ENCODE measurements at places on chromosomes 1 and 21. TPM values are rescaled to one million over a fixed set of nuclear protein-coding genes. Genes with fewer than 3 reads are reported as not detected.

- DNase-seq: no peak
- H3K27me3 ChIP-seq: peaks cover 52% of the 10 kb centered on the region
- H3K4me1 ChIP-seq: no peaks in the 10 kb centered on the region
- no peak overlapping the region for H3K4me3 ChIP-seq
- H3K36me3 ChIP-seq: no peaks in the 10 kb centered on the region
Measured at GRCh38 chr1:204834336-204834735, 36.3 kb upstream of the NFASC start.

- DNase-seq: no peak
- H3K4me1 ChIP-seq: peaks cover 71% of the 10 kb centered on the region
- peak overlapping the region; percentile 98 for H3K27ac ChIP-seq
- no peaks in the 10 kb centered on the region for H3K27me3 ChIP-seq
Measured at GRCh38 chr1:206466840-206467649, 3.2 kb upstream of the IKBKE start.

ATAD3A gene
- total RNA-seq: 33.6 TPM

DNA sequence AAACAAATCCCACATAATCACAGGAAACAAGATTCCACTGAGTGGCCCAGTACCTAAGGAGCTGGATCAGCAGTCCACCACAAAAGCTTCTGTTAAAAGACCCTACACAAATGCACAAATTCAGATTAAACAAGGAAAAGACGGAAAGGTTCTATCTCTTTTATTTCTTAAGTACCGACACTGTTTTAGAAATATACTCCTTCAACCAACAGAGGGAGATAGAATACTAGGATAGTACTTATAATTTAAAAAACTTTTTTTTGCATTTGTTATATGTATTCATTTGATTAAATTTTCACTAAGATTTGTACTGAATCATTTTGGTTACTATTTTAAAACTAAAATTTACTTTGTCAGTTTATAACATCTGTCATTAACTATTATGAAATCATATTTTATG, 12.5 kb downstream of the CDC7 start:
- peaks cover 43% of the 10 kb centered on the region for H3K36me3 ChIP-seq
- H3K27me3 ChIP-seq: no peaks in the 10 kb centered on the region
- H3K27ac ChIP-seq: no peak overlapping the region
- H3K4me3 ChIP-seq: no peak overlapping the region
- H3K4me1 ChIP-seq: peaks cover 7% of the 10 kb centered on the region

RORC gene
- 1.2 TPM for total RNA-seq

DNA sequence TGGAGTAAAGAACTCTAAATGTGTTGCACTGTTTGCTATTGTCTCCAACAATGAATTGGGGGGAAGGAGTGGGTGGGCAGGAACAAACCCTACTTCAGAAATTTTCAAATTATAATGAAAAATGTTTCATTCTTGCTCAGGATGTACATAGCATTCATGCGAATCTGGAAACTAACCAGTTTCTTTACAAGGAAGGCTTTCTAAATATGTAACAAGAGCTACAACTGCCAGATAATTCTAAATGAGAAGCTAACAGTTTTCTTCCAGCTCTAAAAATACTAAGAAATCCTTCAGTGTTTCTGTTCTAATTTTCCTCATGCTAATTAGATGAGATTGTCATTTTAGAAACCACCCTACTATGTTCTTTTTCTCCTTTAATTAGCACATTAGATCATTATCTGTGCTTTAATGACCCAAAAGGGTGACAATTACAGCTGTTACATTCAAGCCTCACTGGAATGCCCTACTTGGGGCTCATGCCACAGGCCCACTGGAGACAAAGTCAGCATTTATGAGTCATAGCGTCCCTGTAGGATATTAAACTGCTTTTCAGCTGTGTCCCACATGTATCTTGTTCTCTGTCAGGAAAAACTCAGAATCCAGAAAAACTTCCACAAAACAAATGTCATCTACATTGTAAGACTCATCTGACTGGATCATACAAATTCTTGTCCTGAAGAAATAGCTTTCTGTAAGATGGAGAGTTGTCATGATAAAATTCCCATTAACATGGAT, 804.6 kb upstream of the CXADR start:
- H3K4me3 ChIP-seq: no peak overlapping the region
- H3K27me3 ChIP-seq: no peaks in the 10 kb centered on the region
- no peaks in the 10 kb centered on the region for H3K36me3 ChIP-seq
- no peak for DNase-seq
- no peak overlapping the region for H3K27ac ChIP-seq

DNA sequence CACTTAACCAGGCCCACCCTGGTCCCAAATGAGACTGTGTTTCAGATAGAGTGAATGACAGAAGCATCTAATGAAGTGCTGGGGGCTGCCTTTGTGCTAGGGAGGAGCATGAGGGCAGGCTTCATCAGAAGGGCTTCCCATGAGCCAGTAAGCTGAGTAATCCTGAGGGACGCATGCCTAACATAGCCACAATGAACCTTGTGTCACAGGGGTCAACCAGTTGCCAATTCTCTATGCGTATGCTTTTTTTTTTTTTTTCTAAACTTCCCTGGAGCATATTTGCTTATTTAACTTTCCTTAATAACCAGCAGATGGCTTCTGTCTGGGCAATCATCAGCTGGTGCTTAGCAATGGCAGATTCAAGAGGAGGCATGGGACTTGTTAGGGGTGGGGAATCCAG, 25.5 kb upstream of the CYP2J2 start:
- no peak overlapping the region for H3K27ac ChIP-seq
- DNase-seq: no peak
- peaks cover 6% of the 10 kb centered on the region for H3K27me3 ChIP-seq
- H3K4me3 ChIP-seq: no peak overlapping the region
- no peaks in the 10 kb centered on the region for H3K4me1 ChIP-seq

TGFB2 gene
- not detected for total RNA-seq

ZNF648 gene
- total RNA-seq: not detected

GRCh38 chr1:183194527-183195141, 8.6 kb downstream of the LAMC2 start:
- peaks cover 31% of the 10 kb centered on the region for H3K27me3 ChIP-seq
- H3K27ac ChIP-seq: peak overlapping the region; percentile 59
- no peak for DNase-seq
- peaks cover 14% of the 10 kb centered on the region for H3K4me1 ChIP-seq
- H3K36me3 ChIP-seq: no peaks in the 10 kb centered on the region

NUP210L gene
- 0.11 TPM for total RNA-seq

DNA sequence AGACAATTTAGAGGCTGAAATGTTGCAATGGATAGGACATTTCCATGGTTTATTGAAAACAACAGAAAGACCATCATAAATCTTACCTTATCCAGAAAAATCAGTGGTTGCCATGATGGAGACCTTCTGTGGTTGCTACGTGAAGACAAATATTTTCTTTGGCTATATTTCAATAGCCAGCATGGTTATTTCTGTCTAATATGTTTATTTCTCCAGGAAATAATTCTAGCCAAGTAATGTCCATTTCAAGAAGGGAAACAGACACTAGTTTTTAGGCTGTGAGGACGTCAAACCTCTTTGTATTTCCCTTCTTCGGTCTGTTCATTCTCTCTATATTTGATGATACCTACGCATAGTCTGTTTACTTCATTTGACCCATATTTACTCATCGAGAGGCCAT, 49.2 kb upstream of the NFASC start:
- no peaks in the 10 kb centered on the region for H3K36me3 ChIP-seq
- peaks cover 6% of the 10 kb centered on the region for H3K27me3 ChIP-seq
- no peaks in the 10 kb centered on the region for H3K4me1 ChIP-seq

NUDT4B gene
- total RNA-seq: not detected

SPRR2B gene
- total RNA-seq: not detected

GRCh38 chr1:40980453-40981121, 1.1 kb downstream of the CTPS1 start:
- H3K4me3 ChIP-seq: peak overlapping the region; percentile 93
- peaks cover 19% of the 10 kb centered on the region for H3K36me3 ChIP-seq
- DNase-seq: peak; percentile 47

- H3K36me3 ChIP-seq: no peaks in the 10 kb centered on the region
- H3K27ac ChIP-seq: no peak overlapping the region
- no peak overlapping the region for H3K4me3 ChIP-seq
- DNase-seq: no peak
- no peaks in the 10 kb centered on the region for H3K4me1 ChIP-seq
- H3K27me3 ChIP-seq: peaks cover 5% of the 10 kb centered on the region
Measured at GRCh38 chr1:17099616-17100340, 19.5 kb downstream of the PADI2 start.

DNA sequence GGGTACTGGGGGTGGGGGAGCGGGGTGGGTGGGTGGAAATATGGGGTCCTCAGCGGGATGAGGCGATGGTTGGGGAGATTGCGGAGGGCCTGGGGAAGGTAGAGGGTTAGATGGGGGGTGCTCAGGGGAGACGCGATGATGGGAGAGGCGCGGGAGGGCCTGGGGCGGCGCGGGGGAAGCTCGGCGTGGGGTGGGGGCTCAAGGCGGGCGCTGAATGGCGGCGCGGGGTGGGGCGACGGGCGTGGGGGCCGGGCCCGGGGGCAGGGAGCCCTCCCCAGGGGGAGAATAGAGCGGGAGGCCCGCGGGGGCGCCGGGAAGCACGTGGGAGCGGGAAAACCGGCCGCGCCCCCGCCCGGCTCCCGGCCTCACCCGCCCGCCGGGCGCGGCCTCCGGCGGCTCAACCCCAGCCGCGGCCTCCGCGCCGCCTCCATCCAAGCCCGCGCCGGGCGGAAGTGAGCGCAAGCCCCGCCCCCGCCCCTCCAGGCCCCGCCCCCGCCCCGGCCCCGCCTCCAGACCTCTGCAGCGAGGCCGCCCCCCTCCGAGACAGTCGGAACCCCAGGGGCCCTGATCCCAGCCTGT, at the start of gene FAAP20:
TSS of gene FAAP20 (minus strand) at position 454 of the 579 bp plus-strand sequence. CDS start at position 431, 23 bp downstream.
- peak within 1 kb of the TSS; percentile 92 for H3K27ac ChIP-seq
- H3K4me3 ChIP-seq: peak within 1 kb of the TSS; percentile 84
- no peaks in the 10 kb centered on the region for H3K27me3 ChIP-seq
- H3K36me3 ChIP-seq: no peaks in the 10 kb centered on the region
- peaks cover 12% of the 10 kb centered on the region for H3K4me1 ChIP-seq

GRCh38 chr1:16138772-16139221, 17.1 kb downstream of the EPHA2 start:
- H3K27me3 ChIP-seq: peaks cover 16% of the 10 kb centered on the region
- no peak for DNase-seq
- no peak overlapping the region for H3K4me3 ChIP-seq
- H3K27ac ChIP-seq: no peak overlapping the region
- peaks cover 5% of the 10 kb centered on the region for H3K4me1 ChIP-seq

DNA sequence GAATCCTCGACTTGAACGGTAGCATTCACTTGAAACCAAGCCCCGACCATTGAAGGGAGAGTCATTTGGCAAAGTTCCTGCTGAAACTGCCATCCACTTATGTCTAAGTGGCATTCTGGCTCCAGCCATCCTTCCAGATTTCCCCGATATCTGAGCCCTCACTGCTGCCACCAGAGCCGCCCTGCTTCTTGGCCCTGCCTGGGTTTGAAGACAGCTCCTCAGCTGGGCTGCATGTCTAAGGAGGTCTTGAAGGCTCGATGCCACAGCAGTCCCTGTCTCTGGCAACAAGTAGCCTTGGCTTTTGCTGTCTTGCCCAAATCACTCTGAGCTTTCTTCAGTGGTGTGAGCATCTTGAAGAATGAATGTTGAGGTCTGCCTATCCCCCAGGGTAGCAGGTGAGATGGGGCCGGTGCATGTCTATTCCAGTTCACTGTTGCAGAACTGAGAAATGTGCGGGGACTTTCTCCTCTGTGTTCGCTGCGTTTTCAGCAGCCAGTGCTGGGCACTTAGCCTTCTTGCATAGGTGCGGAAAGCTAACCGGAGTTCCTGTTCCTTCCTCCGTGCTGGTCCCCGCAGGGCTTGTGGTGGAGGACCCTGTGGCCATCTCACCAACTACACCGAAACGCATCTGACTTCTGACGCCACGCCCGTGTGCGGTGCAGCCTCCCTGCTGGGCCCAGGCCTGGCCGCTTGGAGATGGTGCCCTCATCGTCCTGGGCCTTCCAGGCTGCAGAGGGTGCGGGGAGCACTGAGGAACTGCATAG, 29.2 kb downstream of the MAN1C1 start:
- no peak overlapping the region for H3K4me3 ChIP-seq
- peaks cover 52% of the 10 kb centered on the region for H3K4me1 ChIP-seq
- DNase-seq: no peak

TSTD1 gene
- 84.9 TPM for total RNA-seq

GRCh38 chr1:119419109-119419508, 4.2 kb downstream of the HSD3B2 start:
- no peaks in the 10 kb centered on the region for H3K36me3 ChIP-seq
- H3K27ac ChIP-seq: no peak overlapping the region
- no peaks in the 10 kb centered on the region for H3K4me1 ChIP-seq
- no peak overlapping the region for H3K4me3 ChIP-seq
- peaks cover 2% of the 10 kb centered on the region for H3K27me3 ChIP-seq
- no peak for DNase-seq

DNA sequence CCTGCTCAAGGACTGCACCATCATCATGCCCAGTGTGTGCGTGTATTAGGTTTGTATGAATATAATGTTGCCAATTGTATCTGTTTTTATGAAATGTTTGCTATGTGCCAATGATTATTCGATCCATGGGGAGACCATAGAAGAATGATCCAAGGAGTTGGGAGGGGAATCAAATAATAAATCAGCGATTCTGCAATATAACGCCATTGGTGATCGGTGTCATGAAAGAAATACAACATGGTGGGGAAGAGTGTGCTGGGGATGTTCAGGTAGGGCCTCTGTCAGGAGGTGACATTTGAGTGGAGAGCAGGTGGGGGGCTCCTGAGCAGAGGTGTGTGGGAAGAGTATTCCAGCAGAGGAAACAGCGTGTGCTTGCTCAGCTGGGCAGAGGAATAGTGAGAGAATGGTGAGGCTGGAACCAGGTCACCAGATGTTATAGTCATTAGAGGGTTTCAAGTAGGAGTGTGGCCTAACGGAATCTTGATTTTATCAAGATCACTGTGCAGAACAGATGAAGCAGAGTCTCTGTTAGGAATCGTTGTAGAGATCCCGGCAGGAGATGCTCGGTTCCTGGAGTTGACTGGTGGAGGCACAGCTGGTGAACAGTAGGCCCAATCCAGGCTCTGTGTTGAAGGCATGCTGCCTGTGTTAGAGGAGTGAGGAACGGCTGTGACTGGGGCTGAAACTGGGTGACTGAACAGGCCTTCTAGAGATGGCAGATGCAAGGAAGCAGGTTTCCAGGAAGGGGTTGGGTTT, 2.9 kb upstream of the ZNF496 start:
- H3K27ac ChIP-seq: no peak overlapping the region
- H3K4me1 ChIP-seq: peaks cover 47% of the 10 kb centered on the region
- no peak for DNase-seq
- no peaks in the 10 kb centered on the region for H3K27me3 ChIP-seq
- peaks cover 11% of the 10 kb centered on the region for H3K36me3 ChIP-seq

DNA sequence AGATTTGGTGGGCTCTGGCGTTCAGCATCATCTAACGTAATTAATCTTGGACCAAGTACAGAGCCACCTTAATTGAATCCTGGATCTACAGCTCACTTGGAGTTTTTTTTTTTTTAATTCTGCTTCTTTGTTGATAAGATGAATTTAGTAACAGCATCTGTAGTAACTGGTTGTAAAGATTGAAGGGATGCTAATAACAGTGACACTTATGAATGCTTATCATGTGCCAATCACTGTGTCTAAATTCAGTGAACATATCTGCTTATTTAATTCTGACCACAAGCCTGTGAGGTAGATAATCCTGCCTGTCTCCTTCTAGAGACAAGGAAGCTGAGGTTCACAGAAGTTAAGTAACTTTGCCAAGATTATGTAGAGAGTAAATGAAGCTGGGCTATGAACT, 408.0 kb downstream of the RWDD3 start:
- no peak overlapping the region for H3K27ac ChIP-seq
- H3K36me3 ChIP-seq: no peaks in the 10 kb centered on the region
- H3K4me1 ChIP-seq: no peaks in the 10 kb centered on the region
- no peak for DNase-seq
- H3K27me3 ChIP-seq: no peaks in the 10 kb centered on the region

- no peaks in the 10 kb centered on the region for H3K4me1 ChIP-seq
- H3K36me3 ChIP-seq: no peaks in the 10 kb centered on the region
- H3K27ac ChIP-seq: no peak overlapping the region
- H3K27me3 ChIP-seq: peaks cover 2% of the 10 kb centered on the region
- no peak for DNase-seq
- H3K4me3 ChIP-seq: no peak overlapping the region
Measured at GRCh38 chr1:245483247-245483646, 328.5 kb downstream of the KIF26B start.

VHLL gene
- not detected for total RNA-seq

PLA2G2F gene
- not detected for total RNA-seq

Data from activated naive CD8-positive, alpha-beta T cell treated with anti-CD3 and anti-CD28 coated beads, Interleukin-2, amount 10 ng/mL, durations not matched to agents 7 days and 5 days (primary cell).